ENCODE measurements at places on chromosomes 7 and 10.

DNA sequence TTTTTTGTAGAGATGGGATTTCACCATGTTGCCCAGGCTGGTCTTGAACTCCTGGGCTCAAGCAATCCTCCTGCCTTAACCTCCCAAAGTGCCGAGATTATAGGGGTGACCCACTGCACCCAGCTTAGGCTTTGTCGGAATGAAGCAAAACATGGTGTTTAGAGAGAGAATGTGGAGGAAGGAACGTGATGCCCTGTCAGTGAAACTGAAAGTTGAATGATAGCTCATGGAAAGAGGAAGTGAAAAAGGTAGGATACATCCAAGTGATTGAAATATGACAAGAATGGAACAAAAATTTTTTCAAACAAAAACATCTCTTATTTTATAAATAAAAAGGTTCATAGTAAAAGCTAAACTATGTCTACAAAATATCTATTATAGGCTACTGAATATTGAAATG lies 5.9 kb downstream of the AKAP9 start:
- no peak for DNase-seq

GRCh38 chr10:86757113-86757972 lies 924 bp downstream of the BMPR1A start:
- no peak for DNase-seq

DNA sequence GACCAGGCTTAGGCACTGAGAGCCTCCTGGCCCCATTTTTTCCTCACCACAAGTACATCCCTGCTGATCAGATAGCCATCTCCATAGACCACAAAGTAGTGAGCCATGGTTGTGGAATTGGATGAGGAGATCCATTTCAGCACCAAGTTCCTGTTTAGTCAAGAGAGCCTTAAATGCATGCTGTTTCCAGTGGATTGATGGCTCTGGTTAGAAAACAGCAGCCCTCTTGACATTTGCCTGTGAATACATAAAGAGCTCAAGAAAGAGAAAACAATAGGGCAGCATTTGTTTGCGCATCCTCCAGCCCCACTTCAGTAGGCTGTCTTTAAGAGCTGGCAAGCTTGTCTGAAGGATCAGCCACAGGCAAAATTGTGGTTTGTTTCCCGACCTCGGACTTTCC lies 251.2 kb downstream of the POU6F2 start:
- no peak for DNase-seq

DNA sequence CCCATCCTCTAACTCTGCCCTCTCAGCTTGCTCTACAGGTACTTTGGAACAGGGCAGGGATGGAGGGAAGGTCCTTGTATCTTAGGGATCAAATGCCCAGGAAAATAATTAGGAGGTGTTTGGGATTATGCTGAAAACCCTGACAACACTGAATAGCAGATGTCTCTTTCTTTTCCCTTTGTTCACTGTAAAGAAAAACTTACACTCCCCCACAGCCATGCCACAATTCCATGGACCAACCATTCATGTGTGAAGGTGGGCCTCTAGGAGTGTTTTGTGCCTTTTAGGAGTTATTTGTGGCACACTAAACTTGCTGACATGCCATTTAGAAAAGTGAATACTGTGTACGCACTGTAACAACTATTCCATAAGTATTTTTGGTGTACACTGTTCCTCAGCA lies 108.1 kb downstream of the SNX10 start:
- DNase-seq = no peak

DNA sequence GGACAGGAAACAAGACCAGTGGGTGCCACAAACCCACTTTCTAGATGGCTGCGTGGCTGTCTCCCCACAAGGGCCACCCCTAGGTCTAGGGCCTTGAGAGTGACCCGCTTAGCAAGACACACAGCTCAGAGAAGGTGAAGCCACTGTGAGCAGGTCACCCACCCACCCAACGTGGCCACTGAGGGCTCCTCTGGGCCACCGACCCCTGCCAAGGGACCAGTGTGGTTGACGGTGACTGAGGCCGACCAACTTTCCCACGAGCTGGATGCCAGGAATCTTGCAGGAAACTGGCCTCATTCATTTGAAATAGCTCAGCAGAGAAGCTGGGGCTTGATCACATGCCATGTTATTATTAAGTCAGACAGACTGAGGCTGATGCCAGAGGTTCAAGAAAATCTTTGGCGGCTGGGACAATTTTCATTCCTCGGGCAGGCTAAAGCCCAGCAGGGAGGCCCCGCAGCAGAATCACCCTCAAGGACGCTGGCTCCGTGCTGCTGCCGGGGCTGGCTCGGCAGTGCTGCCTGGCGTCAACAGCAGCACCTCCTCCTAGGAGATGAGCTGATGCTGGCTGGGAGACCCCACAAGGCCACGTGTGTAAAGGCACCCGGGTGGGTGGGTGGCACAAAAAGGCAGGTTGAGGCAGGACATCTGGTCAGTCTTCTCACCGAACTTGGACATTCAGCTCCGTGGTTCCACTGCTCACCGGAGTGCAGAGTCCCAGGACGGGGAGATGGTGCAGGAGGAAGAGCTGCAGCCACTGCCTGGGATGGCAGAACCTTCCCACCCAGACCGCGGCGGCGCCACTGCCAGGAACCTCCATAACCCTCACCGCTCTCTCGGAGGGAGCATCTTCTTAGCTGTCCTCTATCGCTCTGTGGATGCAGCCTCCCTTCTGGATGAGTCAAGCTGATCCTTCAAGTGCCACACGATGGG lies 57.8 kb downstream of the ZRANB1 start:
- no peak for DNase-seq

- DNase-seq = no peak
Observed at GRCh38 chr7:73446682-73447081, 13.1 kb downstream of the FZD9 start.

DNA sequence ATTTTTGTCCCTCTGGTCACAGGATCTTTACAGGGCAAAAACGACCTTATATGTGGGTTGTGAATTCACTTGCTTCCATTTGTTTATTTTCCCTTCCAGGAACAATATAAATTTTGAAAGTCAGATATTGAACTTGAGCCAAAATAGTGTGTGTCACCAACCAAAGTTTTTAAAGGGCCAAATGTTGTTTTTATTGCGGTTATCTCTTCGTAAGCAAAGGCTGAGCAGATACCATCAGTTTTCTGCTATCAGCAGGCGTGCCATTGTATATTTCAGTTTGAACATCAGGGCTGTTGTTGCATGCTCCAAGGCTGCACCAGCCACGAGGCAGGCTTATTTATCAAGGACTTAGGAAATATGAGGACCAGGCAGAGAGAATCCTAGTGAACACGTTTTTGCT lies 160.3 kb downstream of the PAXIP1 start:
- no peak for DNase-seq

DNA sequence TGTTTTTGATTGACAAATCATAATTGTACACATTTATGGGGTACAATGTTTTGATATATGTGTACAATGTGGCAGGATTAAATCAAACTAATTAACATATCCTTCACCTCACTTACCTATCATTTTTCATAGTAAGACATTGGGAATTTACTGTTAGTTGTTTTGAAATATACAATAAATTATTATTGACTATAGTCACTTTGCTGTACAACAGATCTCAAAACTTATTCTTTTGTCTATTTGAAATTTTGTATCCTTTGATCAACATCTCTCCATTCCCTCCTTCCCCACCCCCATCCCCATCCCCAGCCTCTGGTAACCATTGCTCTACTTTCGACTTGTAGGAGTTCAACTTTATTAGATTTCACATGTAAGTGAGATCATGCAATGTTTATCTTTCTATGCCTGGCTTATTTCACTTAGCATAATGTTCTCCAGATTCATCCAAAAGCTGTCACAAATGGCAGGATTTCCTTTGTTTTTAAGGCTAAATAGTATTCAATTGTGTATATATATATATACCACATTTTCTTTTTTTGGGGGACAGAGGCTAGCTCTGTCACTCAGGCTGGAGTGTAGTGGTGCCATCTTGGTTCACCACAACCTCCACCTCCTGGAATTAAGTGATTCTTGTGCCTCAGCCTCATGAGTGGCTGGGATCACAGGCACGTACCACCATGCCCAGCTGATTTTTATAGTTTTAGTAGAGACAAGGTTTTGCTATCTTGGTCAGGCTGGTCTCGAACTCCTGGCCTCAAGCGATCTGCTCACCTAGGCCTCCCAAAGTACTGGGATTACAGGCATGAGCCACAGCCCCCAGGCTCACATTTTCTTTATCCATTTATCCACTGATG lies 23.3 kb upstream of the SLC26A5 start:
- no peak for DNase-seq

DNA sequence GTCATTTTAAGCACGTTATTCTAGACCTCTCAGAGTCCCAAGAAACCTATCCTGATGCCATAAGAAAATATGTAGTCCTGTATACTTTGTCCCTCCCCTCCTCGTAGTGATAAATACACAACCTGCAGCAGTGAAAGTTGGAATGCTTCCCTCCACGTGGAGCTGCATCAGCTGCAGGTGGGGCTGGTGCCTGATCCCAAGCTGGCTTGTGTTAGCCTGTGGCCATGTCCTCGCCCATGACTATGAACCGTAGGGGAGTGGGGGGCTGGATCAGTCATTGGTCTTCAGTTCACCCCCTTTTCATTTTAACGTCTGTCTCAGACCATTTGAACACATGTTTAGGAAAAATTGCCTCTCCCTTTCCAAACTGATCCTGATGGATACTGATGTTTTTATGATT lies 171.4 kb upstream of the HABP2 start:
- no peak for DNase-seq

- no peak for DNase-seq
Observed at GRCh38 chr10:92264249-92264648, 26.6 kb downstream of the CPEB3 start.

DNA sequence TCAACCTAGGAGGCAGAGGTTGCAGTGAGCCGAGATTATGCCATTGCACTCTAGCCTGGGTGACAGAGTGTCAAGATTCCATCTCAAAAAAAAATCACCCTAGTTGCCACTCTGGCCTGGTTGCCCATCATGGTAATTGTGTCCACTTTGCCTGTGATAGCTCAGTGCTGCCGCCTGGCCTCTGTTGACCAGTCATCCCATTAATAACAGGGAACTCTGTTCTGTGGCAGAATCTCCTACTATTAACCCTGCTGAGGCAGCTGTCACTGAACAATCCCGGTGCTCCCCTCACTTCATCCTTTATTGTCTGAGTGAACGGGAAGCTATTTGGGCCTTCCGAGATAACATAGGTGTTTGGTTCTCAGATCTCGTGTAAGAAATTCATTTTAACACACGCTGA lies 14.6 kb downstream of the ZNF3 start:
- DNase-seq = no peak

- no peak for DNase-seq
Observed at GRCh38 chr10:103775776-103776175, 79.6 kb downstream of the SH3PXD2A start.

DNA sequence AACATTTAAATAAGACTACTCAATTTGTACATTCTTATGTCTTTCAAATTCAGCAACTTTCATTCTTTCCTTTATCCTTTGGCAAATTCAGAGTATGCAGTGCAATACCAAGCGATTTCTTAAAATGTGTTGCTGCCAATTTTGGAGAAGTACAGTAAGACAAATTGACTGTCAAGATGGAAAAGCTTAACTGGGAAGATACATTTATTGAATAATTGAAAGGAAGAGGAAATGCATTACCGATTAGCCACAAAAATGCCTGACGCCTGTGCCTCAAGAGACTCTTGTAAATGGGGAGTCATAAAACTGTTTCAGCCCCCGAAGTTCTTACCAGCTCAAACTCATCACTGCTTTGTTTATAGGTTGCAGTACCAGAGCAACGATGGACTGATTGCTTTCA lies 373.3 kb upstream of the GALNT17 start:
- no peak for DNase-seq

DNA sequence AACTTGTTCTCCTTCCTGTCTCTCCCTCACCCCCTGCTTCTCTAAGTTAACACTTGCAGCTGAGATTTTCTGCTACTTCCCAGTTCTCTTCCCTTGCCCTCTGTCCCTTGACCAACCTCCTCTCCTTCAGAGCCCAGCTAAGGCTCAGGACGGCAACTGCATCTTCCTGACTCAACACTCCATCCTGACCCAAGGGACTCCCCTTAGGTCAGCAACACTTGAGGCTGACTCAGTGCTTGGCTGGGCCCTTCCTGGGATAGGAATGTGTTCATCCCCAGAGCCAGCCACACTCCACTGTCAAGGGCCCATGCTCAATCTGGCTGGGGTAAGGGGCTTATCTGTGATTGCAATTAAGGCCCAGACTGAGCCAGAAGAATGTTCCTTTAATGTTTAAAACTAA lies 3.4 kb downstream of the CALHM2 start:
- no peak for DNase-seq

DNA sequence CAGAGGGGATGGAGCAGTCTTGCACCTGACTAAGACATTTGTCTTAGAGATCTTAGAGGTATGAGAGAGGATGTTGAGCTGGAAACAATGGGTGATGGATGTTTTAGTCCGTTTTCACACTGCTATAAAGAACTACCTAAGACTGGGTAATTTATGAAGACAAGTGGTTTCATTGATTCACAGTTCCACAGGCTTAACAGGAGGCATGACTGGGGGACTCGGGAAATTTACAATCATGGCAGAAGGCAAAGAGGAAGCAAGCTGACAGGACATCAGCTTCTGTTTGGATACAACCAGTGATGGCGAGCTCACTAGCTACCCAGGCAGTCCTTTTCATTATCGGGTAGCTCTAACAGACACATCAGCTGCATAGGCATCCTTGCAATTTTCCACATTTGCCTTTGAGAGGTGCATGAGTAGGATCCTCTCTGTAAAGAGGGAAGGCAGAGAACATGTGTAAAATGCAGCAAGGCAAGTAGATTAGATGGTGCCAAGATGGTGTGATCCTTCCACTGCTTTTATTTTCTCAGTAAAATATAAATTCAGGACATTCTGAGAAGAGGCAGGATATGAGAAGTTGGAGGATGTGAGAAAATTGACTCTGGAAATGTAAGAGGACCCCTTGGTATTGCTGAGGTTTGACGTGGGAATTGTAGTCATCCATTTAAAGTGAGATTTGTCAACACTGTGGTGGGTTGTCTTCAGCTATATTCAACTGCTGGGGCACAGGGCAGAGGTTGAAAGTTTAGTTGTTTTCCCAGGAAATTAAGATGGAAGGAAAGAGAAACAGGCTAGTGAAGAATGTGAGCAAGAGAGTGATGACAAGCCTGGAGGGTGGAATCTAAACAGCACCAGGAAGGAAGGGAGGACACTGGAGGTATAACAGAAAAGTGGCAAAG lies 1140.0 kb upstream of the AUTS2 start:
- DNase-seq = no peak

GRCh38 chr7:47183862-47184590 lies 397.9 kb downstream of the TNS3 start:
- DNase-seq = no peak

DNA sequence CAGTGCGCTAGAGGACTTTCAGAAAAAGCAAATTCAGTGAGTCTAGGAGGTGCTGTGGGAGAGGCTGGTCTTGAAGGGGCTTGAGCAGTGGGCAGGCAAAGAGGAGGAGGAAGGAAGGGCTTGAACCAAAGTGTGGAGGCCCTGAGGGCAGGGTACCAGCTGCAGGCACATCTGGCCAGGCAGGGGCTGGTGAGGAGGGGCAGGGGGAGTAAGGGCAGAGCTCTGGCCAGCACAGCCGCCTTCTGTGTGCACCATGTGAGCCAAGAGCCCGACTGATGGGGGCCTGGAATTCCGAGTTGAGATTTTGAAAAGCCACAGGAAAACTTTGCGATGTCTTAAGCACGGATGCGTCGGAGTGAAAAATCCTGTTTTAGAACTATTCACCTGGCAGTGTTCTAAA lies 74.5 kb downstream of the PRPF18 start:
- DNase-seq = no peak

- DNase-seq = no peak
Observed at GRCh38 chr10:14259696-14260566, 70.8 kb downstream of the FRMD4A start.

- DNase-seq = no peak
Observed at GRCh38 chr7:12570534-12571461, at the start of gene SCIN. Gene SCIN (plus strand): TSS chr7:12570720. CDS start chr7:12570787, 67 bp downstream.

GRCh38 chr10:22481687-22482539 lies 136.6 kb downstream of the SPAG6 start:
- no peak for DNase-seq

GRCh38 chr10:101568054-101568745 lies 19.9 kb downstream of the POLL start:
- no peak for DNase-seq

All from activated T-helper 1 cell treated with anti-CD3 and anti-CD28 coated beads, Interleukin-2, amount 50 U/mL, for 16 hours (primary cell).